ENCODE measurements at places on chromosomes 7 and 10. TPM values are rescaled to one million over a fixed set of nuclear protein-coding genes. Genes with fewer than 3 reads are reported as not detected.

GRCh38 chr7:38274486-38274885 lies 1.1 kb upstream of the TARP start:
- H3K27ac ChIP-seq: no peak overlapping the region
- no peaks in the 10 kb centered on the region for H3K27me3 ChIP-seq
- H3K36me3 ChIP-seq: no peaks in the 10 kb centered on the region
- no peak overlapping the region for H3K4me3 ChIP-seq
- DNase-seq: no peak
- no peaks in the 10 kb centered on the region for H3K4me1 ChIP-seq

GRCh38 chr10:97412891-97413304 lies 11.8 kb upstream of the RRP12 start:
- no peaks in the 10 kb centered on the region for H3K36me3 ChIP-seq
- H3K27ac ChIP-seq: no peak overlapping the region
- no peaks in the 10 kb centered on the region for H3K4me1 ChIP-seq
- DNase-seq: no peak

DNA sequence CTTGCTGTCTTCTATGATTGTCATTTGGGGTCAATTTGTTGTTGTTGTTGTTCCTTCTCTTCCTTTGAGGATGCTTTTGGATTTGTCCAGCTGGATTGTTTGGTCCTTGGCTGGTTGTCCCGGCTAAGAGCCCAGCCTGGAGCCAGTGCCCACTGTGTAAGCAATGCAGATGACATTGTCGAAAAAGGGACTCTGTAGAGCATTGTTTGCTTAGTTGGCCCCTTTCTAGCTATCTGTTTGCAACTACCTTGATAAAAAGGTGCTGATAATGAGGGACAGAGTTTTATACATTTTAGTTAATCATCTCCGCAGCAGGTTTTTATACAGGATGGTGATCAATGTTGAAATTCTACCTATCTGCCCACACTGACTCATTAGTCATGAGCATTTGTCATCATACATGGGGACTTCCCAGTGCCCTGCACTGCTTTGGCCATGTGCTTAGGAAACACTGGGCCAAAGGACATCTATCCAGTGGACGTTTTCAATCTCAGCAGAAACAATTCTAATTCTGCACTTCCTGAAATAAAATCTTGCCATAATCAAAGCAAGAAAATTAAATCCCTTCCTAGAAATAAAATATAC lies 311.9 kb downstream of the GRM8 start:
- H3K27ac ChIP-seq: no peak overlapping the region
- no peaks in the 10 kb centered on the region for H3K4me1 ChIP-seq
- no peak overlapping the region for H3K4me3 ChIP-seq
- H3K36me3 ChIP-seq: no peaks in the 10 kb centered on the region

Gene C7orf57
- not detected for total RNA-seq

DNA sequence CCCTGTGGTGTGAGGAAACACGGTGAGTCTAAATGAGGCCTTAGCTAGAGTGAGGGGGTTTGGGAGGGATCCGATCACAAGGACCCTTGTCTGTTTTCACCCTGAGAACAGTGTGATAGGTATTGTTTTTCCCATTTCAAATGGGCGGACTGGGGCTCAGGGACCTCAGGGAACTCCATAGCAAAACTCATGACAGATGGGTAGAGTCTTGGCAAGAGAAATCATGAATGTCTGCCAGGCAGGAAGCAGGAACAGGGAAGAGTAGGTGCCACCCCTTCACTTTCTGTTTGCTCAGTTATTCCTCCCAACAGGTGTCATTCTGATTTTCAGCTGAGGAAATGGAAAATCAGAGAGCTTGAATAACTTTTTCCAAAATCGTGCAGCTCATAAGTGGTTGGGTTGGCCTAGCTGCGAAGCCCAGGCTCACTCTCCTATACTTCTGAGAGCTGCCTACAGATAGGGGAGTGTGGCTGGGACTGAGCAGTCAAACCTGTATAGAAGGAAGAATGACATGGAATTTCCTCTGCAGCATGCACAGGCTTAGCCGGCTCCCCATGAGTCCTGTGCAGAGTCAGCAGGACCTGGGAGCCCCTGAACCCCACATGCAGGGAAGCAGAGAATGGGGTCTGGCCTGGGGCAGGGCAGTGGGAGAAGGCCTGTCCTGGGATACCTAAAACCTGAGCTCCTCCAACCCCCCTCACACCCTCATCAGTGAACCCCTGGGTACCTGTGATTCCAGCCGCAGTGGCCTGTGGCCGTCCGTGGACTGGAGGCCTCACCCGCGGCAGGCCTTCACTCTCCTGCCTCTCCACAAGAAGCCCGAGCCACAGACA lies 17.6 kb upstream of the C10orf105 start:
- DNase-seq: no peak
- no peaks in the 10 kb centered on the region for H3K4me1 ChIP-seq
- H3K4me3 ChIP-seq: no peak overlapping the region
- H3K27me3 ChIP-seq: no peaks in the 10 kb centered on the region

- H3K27ac ChIP-seq: no peak overlapping the region
- H3K4me3 ChIP-seq: no peak overlapping the region
- DNase-seq: no peak
- no peaks in the 10 kb centered on the region for H3K36me3 ChIP-seq
- no peaks in the 10 kb centered on the region for H3K4me1 ChIP-seq
Observed at GRCh38 chr7:155508376-155509358, 37.7 kb downstream of the CNPY1 start.

DNA sequence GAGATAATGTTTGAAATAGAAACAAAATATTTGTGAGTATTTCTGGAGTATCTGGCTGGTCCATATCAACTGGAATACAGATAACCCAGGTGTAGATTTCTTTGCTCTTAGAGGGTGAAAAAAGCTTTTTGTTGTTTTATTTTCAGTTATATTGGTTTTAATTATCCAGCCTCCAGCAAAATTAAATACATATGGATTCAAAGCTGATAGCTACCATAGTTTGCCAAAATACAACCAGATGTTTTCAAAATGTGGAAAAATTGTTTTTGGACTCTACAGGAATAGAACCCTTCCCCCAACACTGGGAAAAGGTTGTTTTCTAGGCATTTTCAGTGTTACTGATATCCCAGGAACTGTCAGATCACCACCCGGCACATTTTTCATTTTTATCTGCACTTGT lies 30.1 kb downstream of the LRRC17 start:
- H3K4me3 ChIP-seq: no peak overlapping the region
- peaks cover 22% of the 10 kb centered on the region for H3K4me1 ChIP-seq
- H3K27ac ChIP-seq: no peak overlapping the region

DNA sequence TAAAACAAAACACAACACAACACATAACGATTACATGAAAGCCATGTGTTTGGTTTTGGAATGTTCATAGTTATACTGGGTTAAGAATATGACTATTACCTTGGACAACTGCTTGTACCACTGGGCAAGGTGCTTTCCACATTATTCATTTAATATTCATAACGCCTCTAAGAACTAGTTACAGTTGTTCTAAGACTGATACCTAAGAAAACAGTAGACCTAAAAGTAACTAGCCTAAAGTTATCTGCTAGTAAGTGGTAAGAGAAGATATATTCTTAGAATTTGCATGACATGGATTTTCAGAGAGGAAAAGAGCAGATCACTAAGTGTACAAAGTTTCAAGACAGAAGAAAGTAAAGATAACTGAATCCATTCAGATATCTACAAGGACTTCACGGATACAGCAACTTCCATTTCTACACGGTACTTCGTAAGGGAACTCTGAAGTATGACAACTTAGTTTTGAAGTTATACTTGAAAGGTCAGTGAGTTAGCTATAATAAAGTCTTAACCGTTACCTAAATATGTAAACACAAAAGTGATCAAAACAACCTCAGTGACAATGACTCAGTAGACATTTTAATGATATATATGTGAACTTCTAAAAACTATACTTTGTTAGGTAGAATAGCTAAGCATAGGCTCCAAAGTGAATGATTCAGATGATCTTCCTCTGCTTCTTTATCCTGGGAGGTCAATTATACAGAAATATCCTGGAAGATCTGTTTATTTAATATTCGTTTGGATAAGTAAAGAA lies 65.1 kb downstream of the MINDY3 start:
- no peak for DNase-seq
- no peaks in the 10 kb centered on the region for H3K27me3 ChIP-seq
- H3K4me3 ChIP-seq: no peak overlapping the region
- peaks cover 14% of the 10 kb centered on the region for H3K36me3 ChIP-seq
- peaks cover 29% of the 10 kb centered on the region for H3K4me1 ChIP-seq

DNA sequence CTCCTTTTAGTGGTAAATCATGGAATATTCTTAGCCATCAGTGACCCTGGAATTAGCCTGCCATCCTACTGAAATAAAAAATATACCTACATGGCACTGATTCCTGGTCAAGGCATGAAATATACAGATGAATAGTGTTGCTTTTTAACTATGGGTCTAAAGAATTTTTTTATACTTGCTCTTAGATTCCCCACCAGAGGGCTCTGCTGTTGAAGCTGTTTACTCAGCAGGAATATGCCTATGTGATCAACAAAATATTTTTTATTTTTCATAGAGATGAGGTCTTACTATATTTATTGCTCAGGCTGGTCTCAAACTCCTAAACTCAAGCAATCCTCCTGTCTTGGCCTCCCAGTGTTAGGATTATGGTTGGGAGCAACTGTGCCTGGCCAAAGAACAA lies 13.5 kb downstream of the ZC3HC1 start:
- DNase-seq: no peak
- no peak overlapping the region for H3K4me3 ChIP-seq
- no peaks in the 10 kb centered on the region for H3K36me3 ChIP-seq

- DNase-seq: no peak
- no peak overlapping the region for H3K27ac ChIP-seq
Observed at GRCh38 chr7:94206295-94206694, 188.4 kb upstream of the COL1A2 start.

DNA sequence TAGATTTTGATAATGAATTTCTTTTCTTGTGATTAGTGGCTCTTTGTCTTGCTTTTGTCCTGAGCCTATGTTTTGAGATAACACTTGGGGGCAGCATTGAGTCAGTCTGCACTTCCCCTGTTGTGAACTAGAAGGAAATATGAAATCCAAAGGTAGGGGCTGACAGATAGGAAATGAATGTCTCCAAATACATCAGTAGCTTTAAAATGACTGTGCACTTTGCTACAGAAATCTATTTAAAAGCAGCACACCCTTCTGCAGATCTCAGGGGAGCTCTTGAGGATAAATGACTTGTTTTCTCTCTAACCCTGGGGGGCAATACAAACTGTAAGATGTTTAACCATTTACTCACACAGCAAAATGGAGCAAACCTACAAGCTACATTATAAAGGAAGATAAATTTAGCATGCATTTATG lies 176.0 kb upstream of the MYO3A start:
- H3K27ac ChIP-seq: no peak overlapping the region
- no peak overlapping the region for H3K4me3 ChIP-seq
- H3K36me3 ChIP-seq: no peaks in the 10 kb centered on the region
- no peak for DNase-seq
- H3K27me3 ChIP-seq: no peaks in the 10 kb centered on the region

DNA sequence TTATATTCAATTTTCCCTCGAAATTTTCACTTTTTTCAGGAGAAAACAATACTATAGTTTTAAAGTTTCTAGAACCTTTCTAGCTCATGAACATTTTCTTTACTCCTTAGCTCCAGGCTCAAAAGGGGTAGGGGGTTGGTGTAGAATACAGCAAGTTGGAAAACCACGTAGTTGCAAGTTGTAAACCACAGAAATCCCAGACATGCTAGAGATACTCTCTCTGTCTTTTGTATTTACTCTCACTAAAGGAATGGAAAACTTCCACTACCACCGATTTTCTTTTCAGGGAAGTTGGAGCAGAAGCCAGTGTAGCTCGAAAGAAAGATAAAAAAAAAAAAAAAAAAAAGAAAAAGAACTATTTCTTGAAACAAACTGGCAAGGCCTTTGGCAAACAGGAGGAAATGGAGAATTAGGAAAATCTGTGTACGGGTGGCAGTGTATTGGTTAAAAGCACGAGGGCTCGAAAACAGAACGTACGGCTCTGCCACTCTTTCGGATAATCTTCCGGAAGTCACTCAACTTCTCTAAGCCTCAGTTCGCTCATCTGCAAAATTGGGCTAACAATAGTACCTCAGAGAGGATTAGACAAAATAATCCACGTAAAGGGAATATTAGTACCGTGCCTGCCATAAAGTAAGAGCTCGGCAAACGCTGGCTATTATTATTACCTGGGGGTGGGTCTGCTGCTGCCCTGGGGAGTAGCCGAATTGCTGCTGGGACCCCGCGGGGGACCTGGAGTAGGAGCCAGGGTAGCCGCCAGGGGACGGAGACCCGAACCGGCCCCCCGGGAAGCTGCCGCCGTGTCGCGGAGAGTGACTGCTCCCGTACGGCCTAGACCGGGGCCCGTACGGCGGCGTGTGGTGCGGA lies 628 bp downstream of the MPLKIP start:
- H3K4me3 ChIP-seq: peak overlapping the region; percentile 94
- peak overlapping the region; percentile 91 for H3K27ac ChIP-seq
- peaks cover 31% of the 10 kb centered on the region for H3K4me1 ChIP-seq
- no peaks in the 10 kb centered on the region for H3K36me3 ChIP-seq

Gene MYL7
- total RNA-seq: 1,050 TPM

DNA sequence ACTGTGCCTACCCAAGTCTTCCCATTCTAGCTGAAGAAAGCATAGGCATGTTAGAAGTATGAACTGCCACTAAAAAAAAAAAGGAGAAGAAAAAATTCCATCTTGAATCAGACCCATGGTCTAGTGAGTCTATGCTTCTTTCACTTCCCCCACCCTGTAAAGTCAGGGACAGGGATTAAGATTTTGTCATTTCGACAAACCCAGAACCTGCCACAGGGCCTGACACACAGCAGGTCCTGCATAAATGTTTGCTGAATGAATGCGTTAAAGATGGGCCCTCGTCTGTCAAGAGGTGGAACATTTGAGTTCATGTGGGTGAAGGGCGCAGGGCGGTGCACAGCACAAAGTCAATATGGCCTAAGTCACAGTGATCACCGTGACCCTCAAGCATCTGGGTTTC lies 4.9 kb downstream of the HIPK2 start:
- DNase-seq: no peak
- no peak overlapping the region for H3K4me3 ChIP-seq
- H3K27me3 ChIP-seq: no peaks in the 10 kb centered on the region
- no peaks in the 10 kb centered on the region for H3K36me3 ChIP-seq
- peaks cover 27% of the 10 kb centered on the region for H3K4me1 ChIP-seq

- H3K36me3 ChIP-seq: no peaks in the 10 kb centered on the region
- no peaks in the 10 kb centered on the region for H3K27me3 ChIP-seq
- DNase-seq: no peak
- H3K4me1 ChIP-seq: no peaks in the 10 kb centered on the region
- H3K4me3 ChIP-seq: no peak overlapping the region
Observed at GRCh38 chr10:68212721-68213352, 19.1 kb downstream of the ATOH7 start.

DNA sequence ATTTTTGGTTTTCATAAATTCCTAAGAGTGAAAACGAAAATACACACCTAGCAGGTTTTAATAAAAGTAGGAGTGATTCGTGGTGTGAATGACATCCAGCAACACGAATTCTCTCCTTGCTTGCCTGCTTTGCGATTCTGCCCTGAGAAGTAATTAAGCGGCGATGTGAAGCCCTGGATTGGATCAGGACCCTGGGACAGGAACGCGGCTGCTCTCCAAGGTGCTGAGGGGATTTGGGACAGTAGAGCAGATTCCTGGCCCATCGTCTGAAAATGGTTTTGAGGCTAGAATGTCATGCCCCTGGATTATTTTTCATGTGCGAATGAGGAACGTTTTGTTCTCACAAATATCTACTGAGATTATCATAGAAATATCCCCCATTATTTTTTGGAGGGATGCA lies 7.8 kb downstream of the NPS start:
- peak; percentile 57 for DNase-seq
- H3K4me3 ChIP-seq: no peak overlapping the region
- no peaks in the 10 kb centered on the region for H3K36me3 ChIP-seq
- peaks cover 20% of the 10 kb centered on the region for H3K27me3 ChIP-seq
- H3K27ac ChIP-seq: no peak overlapping the region
- no peaks in the 10 kb centered on the region for H3K4me1 ChIP-seq

Gene TRIL
- 3.2 TPM for total RNA-seq

Measured in heart left ventricle (tissue), 16 donors.